Stimulated activated CD8-positive, alpha-beta memory T cell treated with anti-CD3 and anti-CD28 coated beads, Interleukin-15, amount 100 ng/mL, for 1 hour (primary cell): ENCODE measurements at places on chromosomes 2 and 18.

DNA sequence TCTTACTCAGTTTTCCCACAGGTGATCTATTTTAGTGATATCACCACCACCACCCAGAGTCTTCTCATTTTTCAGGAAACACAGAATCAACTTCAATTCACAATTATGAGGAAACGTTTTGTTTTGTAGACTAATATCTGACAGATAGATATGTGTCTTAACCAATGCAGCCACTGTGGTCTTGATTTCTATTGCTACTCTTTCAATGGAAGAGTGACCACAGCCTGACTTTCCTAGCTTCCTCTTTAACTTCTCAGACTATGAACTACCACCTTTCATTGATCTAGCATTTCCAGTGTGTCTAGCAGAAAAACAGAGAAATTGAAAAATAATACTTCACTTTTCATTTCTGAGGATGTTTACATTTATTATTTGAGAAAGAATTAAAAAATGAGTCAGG, 20.5 kb downstream of the ADAM17 start:
- no peak for DNase-seq

DNA sequence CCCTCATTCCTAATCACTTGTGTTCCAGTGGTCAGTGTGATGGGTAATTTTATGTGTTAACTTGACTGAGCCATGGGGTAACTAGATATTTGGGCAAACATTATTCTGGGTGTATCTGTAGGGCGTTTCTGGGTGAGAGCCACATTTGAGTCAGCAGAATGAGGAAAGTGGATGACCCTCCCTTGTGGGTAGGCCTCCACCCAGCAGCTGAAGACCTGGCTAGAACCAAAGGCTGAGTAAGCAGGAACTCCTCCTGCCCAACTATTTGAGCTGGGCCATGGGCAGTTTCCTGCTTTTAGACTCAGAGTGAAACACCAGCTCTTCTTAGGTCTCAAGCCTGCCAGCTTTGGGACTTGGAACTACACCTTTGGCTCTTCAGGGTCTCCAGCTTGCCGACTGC, 141.8 kb downstream of the ACKR3 start:
- no peak for DNase-seq

GRCh38 chr2:236840215-236840614, 245.5 kb upstream of the COPS8 start:
- DNase-seq, result no peak

GRCh38 chr2:178632729-178633128, 152.5 kb downstream of the PLEKHA3 start:
- DNase-seq, result no peak

- peak; percentile 21 for DNase-seq
Measured at GRCh38 chr2:27428978-27429541, 629 bp downstream of the NRBP1 start.
